8988T (cell line): ENCODE measurements at places on chromosomes 6 and 20.

- peak; percentile 78 for DNase-seq
Observed at GRCh38 chr20:54173653-54174456, at the start of gene CYP24A1. CYP24A1 (minus strand) TSS chr20:54173986; CDS start chr20:54173579, 407 bp downstream.

- DNase-seq, result no peak
Observed at GRCh38 chr6:17865798-17866725, 121.4 kb downstream of the KIF13A start.

DNA sequence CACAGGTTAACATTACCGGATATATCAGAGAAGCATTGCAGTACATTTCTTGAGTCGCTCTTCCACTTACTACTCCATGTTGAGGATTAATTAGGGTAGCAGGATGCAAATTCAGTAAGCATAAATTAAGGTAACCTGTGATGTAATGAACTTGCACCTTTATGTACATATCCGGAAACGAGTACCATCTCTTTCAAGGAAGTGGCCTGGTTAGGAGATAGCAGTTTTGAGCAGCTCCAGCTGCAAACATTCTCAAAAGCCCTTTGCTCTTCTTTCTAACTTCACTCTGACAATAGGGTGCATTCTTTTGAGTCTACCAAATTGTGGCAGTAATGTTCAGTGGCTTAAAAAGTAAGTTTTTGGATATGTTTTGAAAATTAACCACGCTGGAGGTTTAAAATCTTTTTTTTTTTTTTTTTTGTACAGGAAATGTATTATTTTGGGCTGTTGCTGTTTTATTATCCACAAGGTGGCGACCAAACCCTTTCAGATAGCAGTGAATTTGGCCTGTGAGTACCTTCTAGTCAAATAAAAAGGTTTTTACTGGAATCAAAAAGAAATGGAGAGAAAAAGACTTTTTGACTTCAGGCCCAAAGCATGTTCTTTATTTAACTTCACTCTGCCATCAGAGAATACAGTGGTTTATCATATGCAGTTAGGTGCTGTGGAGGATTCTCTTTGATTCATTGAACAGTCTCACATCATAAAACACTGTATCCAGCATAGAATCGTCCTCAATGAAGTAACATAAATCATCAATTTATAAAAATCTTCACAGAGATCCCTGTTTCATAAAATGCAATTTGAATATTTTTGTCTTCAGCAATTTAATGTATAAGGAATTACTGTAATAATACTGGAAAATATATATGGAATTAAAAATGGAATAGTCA is 8.9 kb downstream of the FAM217B start:
- DNase-seq, result no peak

DNA sequence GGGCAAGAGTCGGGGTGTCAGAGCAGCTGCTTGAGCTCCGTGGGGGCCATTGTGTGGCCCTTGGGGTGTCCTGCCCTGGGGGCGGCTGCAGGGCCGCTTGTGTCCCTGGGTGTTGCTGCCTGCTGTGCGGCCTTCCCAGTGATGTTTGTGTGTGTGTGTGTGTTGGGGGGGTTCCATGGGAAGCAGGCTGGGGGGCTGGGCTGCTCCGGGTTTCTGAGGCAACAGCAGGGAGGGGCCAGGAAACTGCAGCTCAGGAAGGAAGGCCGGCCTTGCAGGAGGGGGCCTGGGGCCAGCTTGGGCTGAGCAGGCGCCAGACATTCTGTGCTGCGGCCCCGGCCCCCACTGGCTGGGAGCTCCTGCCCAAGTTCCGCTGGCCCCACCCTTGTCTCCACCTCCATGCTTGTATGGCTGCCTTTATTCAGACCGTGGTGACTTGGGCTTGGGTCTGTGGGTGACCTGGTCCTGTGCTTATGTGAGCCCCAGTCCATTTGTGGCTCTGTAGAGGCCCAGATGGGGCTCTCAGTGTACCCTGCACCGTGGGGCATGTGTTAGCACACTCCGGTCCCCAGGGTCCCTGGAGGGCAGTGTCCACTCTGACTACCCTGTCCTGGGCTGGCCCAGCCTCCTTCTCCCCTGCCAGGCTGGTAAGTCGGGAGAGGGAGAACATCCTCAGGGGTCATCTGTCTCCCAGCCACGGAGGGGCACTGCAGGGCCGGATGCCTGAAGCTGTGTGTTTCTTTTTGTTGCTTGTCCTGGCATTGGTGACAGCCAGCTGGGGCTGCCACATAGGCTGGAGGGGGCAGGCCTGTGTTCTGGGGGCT is 4.6 kb upstream of the SOX18 start:
- peak; percentile 98 for DNase-seq

- DNase-seq, result no peak
Observed at GRCh38 chr6:90097356-90097755, 199.3 kb downstream of the BACH2 start.

GRCh38 chr6:143009851-143010250 is 50.8 kb upstream of the AIG1 start:
- DNase-seq, result no peak

GRCh38 chr6:15427331-15428070 is 181.6 kb downstream of the JARID2 start:
- DNase-seq, result no peak

DNA sequence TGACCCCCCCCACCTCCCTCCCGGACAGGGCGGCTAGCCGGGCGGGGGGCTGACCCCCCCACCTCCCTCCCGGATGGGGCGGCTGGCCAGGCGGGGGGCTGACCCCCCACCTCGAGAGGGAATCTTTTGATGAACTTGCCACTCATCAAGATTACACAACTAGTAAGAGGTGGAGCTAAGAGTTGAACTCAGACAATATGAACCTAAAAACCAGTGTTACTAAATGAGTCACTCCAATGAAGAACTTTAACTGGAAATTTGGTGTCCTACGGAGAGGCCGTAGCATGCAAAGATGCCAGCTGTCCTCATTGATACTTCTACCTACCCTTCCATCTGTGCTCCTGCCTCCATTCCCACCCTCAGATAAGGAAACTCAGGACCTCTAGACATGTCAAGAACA is 42.8 kb downstream of the PFDN4 start:
- DNase-seq, result no peak

DNA sequence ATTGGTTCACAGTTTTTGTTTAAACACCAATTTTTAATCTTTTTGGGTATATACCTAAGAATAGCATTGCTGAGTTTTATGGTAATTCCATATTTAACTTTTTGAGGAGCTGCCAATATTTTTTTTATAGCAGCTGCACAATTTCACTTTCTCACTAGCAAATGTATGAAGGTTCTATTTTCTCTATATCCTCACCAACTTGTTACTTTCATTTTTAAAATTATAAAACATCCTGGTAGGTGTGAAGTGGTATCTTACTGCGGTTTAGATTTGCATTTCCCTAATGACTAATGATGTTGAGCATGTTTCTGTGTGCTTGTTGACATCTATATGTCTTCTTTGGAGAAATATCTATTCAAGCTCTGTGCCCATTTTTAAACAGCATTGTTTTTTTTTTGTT is 452.1 kb downstream of the GRIK2 start:
- no peak for DNase-seq

DNA sequence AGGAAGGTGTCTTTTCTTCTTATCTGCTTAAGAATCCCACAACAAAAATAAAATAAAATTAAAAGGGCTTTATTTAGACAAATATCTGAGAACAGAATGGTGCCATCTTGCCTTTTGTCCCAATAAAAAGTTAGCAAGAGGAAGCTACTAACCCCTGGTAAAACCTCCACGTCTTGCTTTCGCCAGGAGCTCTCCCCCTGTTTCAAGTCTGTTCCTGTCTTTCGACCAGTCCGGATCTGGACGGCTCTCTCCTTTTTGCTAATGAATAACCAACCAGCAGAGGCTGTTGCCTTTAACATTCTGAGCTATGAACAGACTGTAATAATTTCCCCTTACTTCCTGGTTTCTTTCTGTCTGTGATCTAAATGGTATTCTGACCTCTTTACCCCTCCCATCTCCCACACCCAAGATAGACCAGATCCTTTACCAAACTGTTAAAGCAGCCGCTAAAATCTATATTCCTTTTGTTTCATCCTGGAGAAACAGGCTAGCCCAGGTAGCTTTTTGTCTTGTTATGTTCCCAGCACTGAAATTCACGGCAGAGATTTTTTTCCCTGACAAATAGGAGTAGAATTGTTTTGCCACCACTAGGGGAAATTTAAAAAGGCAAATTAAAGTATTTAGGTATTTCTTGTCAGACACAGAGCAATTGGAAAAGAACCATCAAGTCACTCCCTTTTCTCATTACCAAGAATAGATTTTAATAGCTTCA is at the start of gene FRK:
Gene FRK, minus strand, starts transcription at position 320 of the 712 bp plus-strand sequence. CDS start 580 bp downstream, outside the sequence.
- no peak for DNase-seq
